Activated T-cell treated with anti-CD3 and anti-CD28 coated beads, Interleukin-2, amount 50 U/mL, for 72 hours (primary cell): ENCODE measurements at places on chromosomes 4 and X.
A peak's percentile ranks its signal among the peaks of the same experiment; 100 is the strongest.

DNA sequence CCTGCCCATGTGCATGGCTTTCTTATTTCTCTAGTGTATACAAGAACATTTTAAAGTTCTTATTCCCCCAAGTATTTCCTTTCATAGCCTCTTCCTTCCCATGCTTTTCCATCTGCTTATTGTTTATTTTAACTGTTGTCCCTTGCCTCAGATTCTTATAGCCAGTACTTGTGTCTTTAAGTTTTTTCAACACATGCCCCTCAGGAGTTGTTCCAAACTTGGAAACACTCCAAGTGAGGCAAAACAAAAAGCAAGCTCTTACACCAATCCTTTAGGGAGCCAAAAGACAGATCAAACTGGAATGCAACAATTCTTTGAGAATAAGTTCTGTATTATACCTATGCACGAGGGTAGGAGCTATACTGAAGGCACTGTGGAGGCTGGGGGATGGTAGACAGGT is 222.0 kb upstream of the STK26 start:
- no peak for DNase-seq

GRCh38 chr4:111630705-111631104 is 514.5 kb upstream of the FAM241A start:
- no peak for DNase-seq

DNA sequence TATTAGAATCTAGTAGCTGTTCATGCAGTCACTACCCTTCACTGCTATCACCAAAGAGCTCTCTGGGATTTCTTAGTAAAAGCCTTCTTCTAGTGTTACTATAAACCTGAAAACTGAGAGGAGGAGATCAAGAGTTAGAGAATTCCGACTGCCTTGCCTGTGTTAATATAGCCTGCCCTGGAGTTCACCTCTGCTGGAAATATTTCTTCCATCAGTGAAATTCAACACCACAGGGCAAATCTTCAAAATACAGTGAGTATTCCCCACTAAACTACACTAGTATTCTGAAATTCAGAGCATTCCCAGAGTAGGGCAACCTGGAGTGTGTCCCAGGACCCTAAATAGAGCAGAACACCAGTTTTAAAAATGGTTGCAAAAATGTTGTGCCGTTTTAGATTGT is 301.1 kb downstream of the ARHGAP24 start:
- DNase-seq = no peak

DNA sequence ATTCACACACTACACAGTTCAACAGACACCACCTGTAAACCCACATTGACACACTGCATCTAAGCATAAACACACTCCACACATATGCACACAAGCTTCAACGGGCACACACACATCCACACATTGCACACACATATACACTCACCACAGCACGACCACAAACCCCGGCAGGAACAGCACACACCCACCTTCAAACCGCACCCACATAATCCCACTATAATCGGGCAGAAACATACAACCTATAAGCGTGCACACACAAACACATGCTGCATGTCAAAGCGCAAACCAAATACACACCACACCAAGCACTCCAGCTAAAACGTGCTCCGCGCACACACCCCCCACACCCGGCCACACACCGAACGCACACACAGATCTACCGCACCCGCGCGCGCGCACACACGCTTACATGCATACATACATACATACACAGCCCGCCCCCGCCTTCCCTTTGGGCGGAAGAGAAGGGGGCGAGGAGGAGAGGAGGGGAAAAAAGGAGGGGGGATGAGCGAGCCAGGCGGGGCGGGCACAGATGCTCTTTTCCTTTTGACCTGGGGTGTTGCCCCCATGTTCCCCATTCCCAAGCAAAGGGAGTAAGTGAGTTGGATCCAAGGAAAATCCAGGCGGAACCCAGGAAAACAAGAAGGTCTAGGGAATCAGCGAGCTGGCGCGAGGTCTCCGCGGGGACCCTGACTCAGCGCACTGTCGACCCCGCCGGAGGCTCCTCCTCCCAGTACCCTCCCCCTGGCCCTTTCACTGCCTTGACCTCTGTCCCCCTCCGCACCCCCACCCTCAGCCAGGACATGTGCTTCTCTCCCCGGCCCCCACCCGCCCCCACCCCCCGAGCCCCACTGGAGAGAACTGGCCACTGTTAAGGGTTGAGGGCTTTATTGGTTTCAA is 9.9 kb downstream of the ARHGAP36 start:
- no peak for DNase-seq

DNA sequence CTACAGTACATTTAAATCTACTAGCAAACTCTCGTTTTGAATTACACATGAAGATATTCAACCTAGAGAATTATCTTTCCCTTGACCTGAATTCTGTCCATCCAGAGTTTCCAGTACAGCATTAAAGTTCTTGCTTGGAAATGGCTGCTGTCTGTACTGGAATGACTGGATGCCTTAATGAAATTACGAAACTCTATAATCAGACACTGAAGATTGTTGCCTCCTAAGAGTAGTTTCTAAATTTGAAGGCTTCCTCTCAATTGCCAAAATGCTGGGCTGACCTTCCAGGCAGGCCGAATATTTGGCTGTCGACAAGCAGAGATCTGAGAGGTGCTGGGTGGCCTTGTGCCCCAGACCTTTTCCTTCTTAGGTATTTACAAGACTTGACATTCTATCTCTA is 215.1 kb upstream of the GPC4 start:
- DNase-seq = no peak

DNA sequence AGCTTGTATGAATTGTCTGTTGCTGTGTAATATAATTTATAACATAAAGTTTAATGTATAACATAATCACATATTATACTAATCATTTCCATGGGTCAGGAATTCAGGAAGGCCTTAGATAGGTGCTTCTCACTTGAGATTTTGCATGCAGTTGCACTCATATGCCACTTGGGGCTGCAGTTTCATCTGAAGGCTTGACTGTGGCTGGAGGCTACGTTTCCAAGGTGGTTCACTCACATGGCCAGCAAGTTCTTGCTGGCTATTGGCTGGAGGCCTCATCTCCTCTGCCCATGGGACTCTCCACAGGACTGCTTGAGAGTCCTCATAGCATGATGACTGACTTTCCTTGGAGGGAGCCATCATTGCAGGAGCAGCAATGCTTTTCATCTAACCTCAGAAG is 53.4 kb upstream of the STX18 start:
- no peak for DNase-seq

DNA sequence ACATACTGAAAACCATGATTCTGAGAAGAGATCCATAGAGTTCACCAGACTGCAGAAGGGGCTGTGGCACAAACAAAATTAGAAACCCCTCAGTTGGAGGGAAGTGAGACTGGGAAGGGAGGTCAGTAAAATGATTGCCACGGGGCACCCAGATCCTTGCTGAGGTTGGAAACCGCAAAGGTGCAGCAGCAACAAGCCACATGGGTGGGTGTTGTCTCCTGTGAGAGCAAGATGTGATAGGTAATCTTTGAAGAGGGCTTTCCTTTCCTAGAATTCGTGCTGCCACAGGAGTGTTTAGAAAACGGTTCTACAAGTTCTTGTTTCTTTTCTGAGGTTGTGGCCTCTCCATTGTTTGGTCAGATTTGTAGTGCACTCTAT is 85.5 kb downstream of the NFKB1 start:
- peak; percentile 53 for DNase-seq

DNA sequence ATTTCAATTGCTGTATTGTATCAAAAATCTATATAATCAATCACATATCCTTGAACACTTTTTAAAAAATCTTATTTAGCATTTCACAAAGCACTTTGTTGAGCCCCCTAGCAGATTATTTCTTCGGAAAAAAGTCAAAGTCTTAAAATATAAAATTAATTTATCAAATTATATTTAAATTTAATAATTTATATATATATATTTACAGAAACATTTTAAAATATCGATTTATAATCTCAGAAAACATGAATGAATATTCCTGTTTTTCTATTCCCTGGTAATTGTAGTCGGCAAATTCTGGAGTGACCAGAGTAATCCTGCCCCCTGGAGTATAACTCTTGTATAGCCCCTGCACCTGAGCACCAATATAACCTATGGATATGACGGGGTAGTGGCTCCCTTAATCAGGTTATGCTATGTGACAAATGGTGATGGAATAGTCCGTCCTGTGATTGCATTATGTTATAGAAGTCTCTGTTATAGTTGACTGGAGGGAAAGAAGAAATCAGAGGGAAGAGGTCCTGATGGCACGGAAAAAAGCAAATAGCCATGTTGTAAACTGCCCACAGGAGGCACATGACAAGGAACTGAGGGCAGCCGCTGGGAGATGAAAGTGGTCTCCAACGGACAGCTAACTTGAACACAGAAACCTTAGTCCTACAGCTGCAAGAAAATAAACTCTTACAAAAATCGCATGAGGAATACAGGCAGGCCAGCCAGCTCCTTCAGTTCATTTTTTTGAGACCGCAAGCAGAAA is 1092.3 kb downstream of the ARAP2 start:
- DNase-seq = no peak

DNA sequence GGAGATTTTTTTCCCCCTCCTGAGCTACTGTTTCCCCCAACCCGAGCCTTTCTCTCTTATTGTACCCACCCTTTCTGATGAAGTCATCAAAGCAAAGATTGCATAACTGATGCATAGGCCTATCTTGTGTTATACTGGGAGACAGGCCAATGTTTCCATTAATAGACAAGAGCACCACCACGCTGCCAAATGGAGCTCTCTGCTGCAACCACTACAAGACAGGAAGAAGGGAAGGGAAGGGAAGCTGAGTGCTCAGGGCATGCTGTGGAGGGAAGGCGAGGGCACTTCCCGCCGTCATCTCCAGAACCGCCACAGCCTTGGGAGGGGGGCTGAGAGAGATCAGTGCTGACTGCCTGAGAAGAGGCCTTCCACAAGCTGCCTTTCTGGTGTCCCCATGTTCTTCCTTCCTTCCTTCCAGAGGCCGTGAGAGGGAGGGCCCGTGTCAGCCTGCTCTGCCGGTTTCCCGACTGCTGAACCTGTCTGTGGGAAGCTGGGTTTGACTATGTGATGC is 75.0 kb downstream of the MGST2 start:
- no peak for DNase-seq

- no peak for DNase-seq
These were observed 626.8 kb downstream of the TLL1 start for GRCh38 chr4:166499820-166500219.

- no peak for DNase-seq
These were observed 10.3 kb downstream of the NOCT start for GRCh38 chr4:139025841-139026240.

DNA sequence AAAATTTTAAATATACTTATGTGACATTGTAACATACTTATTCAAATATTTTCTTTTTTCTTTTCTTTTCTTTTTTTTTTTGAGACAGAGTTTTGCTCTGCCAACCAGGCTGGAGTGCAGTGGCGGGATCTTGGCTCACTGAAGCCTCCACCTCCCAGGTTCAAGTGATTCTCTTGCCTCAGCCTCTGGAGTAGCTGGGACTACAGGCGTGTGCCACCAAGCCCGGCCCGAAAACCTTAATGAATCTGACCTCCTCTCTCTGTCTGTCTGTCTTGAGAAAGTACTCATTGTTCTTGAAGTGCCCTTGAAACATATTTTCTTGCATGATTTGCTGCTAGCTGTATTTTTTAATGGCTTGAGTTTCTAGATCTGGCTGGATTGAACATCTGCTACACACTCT is 136.8 kb downstream of the ANAPC4 start:
- no peak for DNase-seq
